ENCODE measurements at places on chromosomes 13 and 19. TPM values are rescaled to one million over a fixed set of nuclear protein-coding genes. Genes with fewer than 3 reads are reported as not detected.
A peak's percentile ranks its signal among the peaks of the same experiment; 100 is the strongest.

DNA sequence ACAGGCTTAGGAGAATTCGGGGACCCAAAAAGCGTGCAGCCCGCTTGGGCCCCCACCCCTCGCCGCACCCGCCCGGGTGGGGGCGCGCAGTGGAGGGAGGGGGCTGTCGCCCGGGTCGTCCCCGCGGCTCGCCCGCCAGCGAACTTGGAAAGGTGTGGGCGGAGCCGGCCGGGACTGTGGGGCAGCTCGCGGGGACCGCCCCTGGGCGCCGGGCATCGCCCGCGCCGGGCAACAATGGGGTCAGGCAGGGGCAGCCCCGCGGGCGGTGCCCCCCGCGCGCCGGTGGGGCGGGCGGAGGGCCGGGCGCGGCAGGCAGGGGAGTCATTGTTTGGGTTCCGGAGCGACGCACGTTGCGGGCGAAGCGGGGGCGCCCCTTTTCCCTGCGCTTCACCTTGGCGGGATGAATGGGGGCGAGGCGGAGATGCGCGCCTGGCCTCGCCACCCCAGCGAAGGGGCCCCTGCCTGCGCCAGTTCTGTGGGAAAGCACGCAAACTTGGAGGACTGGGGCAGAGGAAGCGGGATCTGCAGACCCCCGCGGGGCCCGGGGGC, 647 bp upstream of the KLF12 start:
- DNase-seq = peak; percentile 29

GRCh38 chr19:3573858-3574637, 1.3 kb downstream of the HMG20B start:
- DNase-seq = peak; percentile 78

GRCh38 chr19:30679789-30680188, 307.6 kb downstream of the ZNF536 start:
- DNase-seq = no peak

DNA sequence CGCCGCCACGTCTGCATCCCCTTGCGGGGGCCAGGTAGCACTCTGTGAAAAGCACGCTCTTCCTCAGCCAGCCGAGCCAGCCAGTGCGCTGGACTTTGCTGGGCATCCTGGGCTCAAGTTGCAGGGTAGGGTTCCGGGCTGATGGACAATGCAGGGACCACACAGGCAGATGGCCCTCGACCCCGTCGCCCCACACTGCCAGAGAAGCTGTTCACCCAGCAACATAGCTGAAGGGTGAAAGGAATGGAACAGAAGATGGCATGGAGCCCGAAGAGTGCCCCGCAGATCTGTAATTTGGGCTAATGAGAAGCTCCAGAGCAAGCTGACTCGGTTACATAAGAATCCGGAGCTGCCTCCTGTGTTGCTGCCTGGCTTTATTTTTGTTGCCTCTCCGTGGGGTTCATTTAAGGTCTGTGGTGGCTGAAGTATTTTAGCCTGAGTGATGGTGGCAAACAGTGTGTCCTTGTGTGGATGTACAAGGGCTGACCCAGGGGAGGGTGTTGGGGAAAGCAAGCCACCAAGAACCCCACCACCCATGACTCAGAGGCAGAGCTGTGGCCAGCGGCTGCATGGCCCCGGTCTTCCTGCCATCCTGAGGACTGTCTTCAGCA, 105.8 kb downstream of the SOX1 start:
- DNase-seq = peak; percentile 78

DNA sequence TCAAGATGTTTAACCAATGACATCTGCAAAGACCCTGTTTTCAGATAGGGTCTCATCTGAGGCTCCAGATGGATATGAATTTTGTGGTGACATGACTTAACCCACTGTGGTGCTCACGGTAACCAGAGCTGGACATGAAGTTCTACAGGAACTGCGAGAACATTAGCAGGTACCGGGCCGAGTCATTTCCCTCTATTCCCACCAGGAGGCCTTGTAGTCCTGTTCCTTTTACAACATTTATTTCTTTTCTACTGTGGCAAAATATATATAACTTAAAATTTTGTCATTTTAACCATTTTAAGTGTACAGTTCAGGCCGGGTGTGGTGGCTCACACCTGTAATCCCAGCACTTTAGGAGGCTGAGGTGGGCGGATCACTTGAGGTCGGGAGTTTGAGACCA, 7.6 kb upstream of the TSPAN16 start:
- DNase-seq = no peak

DNA sequence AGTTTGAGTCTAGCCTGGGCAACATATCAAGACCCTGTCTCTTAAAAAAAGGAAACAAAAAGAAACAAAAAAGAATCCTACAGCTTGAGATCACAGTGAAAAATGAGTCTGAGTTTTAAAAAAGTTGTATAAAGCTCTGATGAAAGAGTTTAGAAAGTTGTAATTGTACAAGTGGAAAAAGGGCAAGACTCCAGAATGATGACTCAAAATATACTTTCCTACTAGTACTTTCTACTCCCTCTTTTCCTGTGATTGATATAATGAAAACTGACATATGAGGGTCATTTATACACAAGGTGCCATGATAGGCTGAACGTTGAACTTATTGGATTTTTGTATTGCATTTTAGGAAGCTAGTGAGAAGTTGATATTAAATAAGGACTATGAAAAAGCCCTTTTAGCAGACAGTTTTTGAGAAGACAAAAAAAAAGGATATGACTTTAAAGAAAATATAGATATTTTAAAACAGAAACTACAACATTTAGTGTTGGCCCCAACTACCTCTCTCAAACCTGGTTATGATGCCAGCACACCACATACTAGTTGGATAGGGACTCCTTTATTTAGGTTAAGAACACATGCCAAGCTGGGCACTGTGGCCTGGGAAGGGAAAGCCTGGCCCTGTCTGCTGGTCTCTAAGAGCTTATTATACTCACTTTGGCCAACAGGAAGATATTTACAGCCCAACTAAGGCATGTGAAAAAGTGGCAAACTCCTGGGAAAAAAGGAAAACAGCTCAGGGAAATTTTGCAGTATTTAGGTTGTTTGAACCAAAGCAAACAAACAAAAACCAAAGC, 116.6 kb downstream of the KL start:
- DNase-seq = no peak

B3GNT8 gene
- 3.0 TPM for polyA plus RNA-seq

DNA sequence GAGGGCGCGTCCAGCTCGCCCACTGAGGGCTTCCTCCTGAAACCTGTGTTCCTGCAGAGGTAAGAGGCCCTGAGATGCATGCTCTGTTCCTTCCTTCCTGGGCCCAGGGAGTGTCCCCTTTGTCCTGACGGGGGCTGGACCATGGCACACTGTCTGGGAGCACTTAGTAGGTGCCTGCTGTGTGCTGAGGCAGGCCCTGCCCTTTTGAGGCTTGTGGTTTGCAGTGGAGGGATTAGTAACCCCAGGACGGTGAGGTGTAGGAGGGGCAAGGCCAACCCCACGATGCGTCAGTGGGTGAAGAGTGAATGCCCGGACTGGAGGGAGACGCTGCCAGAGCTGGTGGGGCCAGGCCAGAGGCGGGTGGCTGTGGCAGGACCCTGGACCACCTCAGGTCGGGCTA, 11.2 kb upstream of the F2RL3 start:
- no peak for DNase-seq

DNA sequence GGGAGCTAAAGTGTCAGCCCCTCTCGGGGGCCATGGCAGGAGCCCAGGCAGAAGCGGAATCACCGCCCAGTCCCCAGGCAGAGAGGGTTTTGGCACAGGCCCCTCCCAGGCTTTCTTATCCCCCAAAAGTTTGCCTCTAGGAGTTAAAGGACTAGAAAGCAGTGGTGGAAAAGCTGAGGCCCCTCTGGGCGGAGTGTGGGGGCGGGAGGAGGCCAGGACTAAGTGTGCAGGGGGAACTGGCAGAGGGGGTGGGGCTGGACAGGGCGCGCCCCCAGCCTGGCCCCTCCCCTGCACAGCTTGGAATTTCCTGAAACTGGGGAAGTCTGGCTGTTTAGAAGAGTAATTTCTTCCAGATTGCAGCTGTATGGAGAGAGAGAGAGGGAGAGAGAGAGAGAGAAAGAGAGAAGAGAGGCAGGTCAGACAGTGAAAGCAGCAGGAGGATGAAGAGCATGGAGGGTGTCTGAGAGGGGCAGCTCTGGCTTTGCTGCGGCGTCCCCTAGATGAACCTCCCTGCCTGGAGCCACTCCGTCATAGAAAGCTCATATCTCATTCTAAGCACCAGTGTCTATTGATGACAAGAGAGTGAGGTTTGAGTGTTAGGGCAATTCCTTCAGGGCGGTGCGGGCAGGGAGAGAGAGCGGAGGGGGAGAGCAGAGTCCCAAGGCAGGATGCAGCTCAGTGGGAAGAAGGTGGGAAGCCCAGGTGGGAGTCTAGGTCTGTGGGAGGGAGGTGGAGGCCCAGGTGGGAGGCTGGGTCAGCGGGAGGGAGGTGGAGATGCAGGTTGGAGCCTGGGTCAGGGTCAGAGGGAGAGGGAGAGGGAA, at the start of gene CDC42EP5:
CDC42EP5 (minus strand) TSS at position 226 of the 821 bp plus-strand sequence. CDS start 7,749 bp downstream, outside the sequence.
- DNase-seq = no peak

- DNase-seq = no peak
These were observed 42.2 kb upstream of the CEACAM21 start for GRCh38 chr19:41533671-41534215.

NDUFA7 gene
- 56.8 TPM for polyA plus RNA-seq

- DNase-seq = no peak
These were observed 5.7 kb downstream of the SHISA7 start for GRCh38 chr19:55437410-55437809.

GRCh38 chr13:31242916-31243315, 43.1 kb downstream of the B3GLCT start:
- no peak for DNase-seq

RAB3D gene
- polyA plus RNA-seq = 13.2 TPM

MRPL4 gene
- 59.7 TPM for polyA plus RNA-seq

DNA sequence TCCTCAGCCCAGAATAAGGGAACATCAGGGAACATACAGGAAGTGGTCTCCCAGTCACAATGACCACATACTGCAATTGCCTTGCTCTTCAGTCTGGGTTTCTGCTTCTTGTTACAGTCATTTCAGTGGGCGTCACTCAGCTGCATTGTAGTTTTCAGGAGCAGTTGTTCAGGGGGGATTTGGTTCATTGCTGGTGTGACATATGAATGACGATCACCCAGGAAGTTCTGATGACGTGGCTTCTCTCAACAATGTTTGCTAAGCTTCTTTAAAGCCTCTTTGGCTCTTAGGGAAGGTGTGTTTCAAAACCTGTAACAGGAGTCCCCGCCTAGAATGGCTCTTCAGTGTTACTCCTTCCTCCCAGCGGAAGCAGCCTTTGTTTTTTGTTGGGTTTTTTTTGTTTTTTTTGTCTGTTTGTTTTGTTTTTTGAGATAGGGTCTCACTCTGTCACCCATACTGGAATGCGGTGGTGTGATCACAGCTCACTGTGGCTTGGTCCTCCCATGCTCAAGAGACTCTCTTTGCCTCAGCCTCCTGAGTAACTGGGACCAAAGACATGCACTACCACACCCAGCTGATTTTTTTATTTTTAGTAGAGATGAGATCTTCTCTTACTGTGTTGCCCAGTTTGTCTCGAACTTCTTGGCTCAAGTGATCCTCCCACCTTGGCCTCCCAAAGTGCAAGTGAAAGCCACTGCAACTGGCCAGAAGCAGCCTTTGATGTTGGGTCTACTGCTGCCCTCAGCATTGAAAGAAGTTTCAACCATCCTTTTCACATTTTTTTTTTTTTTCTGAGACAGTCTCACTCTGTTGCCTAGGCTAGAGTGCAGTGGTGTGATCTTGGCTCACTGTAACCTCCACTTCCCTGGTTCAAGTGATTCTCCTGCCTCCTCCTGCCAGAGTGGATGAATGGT, 1.4 kb upstream of the SCEL start:
- no peak for DNase-seq

DNA sequence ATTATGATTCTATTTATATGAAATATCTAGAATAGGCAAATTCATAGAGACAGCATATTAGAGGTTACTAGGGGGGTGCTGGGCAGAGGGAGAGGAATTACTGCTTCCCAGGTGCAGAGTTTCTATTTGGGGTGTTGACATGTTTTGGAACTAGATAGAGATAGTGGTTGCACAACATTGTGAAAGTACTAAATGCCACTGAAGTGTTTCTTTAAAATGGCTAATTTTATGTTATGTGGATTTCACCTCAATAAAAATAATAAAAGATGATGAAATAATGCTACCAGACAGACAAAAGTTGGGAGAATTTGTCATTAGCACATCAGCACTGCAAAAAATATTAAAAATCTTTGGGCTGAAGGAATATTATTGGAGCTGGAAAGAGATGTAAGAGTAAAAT, 63.4 kb downstream of the SLC6A16 start:
- no peak for DNase-seq

ZNF471 gene
- 19.5 TPM for polyA plus RNA-seq

GRCh38 chr13:79528759-79529191, 47.8 kb downstream of the NDFIP2 start:
- no peak for DNase-seq

ZNF667 gene
- 19.8 TPM for polyA plus RNA-seq

- DNase-seq = peak; percentile 76
These were observed 19.5 kb downstream of the NOVA2 start for GRCh38 chr19:45954156-45954555.

DNA sequence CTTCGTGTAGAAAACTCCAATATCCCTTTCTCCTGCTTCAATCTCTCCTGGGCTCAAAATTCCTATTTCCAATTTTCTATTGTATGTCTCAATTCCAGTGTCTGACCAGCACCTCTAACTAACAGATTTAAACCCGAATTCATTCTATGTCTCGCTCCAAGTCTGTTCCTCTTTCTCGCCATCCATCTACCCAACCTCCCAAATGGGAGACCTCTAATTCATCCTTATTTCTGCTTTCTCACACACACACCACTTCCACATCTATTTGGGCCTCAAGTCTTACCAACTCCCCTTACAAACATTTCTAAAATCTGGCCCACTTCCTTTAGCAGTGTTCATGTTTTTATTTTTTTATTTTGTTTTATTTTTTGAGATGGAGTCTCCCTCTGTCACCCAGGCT, 53.3 kb downstream of the MBD3L2B start:
- DNase-seq = no peak

DNA sequence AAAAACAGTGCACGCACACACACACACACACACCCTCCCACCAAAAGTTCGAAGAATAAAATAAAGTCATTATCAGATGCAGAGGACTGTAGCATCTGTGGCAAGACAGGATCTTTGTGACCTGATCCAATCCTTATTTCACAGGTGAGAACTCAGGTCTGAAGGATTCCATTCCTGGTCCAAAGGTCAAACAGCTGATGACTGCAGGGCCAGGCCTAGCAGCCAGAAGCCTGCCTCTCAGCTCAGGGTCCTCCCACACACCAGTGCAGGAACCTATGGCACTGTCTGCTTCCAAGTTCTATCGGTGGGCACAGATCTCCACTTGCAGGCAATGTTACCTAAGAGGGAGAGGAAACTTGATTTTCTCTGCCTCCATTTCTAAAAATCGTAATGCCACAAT, 57.5 kb downstream of the SERP2 start:
- no peak for DNase-seq

DNA sequence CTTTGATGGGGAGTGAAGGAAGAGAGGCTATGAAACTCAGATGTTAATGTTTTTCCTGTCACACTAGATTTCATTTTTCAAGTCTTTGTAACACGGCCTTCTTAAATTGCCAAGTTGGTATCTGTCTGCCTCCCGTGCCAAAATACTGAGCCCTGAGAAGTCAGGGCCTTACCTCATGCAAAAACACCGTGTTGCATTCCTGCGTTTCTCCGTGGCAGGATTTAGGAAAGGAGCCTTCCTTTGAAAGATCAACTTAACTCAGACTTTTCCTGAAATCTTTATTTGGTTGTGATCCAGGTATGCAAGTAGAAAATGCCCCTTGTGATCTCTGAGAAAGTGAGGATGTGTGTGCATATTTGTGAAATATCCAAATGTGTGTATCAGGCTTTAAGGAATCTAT, 1291.0 kb upstream of the SLC10A2 start:
- DNase-seq = no peak

PRSS57 gene
- not detected for polyA plus RNA-seq
